ENCODE measurements at places on chromosomes 4 and X.

- no peak for DNase-seq
Measured at GRCh38 chr4:104693601-104694201, 199.0 kb upstream of the CXXC4 start.

DNA sequence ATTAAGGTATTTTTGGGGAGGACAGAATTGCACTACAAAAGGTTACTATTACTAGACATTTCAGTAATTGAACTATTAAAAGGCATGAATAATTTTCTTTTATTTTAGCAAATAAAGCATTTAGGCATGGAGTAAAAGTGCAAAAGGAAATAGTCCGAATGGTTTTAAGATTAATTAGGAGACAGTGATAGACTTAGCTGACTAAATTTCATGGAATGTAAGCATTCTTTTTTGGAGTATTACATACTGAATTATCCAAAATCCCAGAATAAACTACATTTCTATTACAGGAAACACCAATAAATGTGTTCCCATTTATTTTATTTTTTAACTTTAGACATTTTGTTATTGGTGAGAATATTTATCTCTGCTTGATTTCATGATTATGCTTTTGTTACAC lies 30.7 kb upstream of the MAP9 start:
- no peak for DNase-seq

DNA sequence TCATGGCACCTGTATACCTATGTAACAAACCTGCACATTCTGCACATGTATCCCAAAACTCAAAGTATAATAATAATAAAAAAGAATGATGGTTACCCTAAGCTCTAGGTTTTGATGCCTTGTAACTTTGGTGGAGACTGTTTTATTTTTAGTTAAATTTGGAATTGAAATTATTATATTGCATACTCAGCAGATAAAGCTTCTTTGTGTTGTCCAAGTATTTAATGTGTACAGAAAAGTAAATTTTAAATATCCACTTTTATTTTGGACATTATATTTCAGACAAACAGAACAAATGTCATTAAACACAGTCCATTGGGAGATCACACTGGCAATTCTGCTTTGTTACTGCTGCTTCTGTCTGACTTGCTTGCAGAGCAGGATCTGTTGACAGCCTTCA lies 684.5 kb upstream of the CT83 start:
- no peak for DNase-seq

GRCh38 chr4:41144812-41145211 lies 69.5 kb downstream of the APBB2 start:
- no peak for DNase-seq

GRCh38 chrX:124341396-124342132 lies 4.8 kb upstream of the SH2D1A start:
- no peak for DNase-seq

DNA sequence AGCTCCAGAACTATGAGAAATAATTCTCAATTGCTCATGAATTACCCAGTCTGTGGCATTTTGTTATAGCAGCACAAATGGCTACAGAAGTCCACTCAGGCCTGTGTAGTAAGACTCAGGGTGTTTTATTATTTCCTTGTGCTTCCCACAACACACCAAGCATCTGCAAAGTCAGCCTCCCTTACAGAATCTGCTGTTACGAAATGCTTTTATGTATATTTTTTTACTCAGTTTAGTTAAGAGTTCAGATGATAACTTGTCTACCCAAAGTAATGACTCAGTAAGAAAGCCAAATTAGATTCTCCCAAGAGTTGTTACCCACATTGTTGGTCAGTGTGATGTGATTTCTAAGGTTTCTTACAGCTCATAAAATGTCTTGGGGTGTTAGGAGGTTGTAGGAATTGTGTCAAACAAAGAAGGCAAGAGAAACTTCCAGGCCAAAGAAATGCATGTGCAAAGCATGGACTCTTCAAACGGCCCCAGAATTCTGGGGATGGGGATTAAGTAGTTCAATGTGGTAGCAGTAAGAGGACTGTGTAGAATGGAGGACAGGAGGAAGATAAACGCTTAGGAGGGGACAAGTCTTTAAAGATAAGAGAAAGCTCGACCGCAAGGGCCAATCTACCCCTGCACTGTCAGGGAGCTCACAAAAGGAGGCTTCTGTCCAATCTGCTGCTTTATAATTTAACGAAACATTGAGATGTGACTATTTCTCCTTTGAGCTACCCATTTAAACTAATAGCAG lies 35.4 kb upstream of the TMEM184C start:
- no peak for DNase-seq

DNA sequence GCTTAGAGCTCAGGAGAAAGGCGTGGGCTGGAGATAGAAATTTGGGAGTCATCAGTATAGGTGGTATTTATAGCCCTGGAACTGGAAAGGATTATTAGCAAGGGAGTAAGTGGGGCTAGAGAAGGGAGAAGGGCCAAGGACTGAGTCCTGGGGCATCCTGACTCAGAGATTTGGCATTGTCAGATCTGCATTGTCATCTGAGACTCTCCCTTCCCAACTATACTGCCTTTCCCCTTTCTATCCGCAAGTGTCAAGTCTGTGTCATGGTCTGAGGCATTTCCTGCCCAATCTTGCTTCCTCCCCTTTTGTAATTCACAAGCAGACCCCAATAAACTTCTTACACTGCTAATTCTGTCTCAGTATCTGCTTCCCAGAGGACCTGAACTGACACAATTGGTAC lies 24.4 kb upstream of the SLC25A43 start:
- no peak for DNase-seq

- no peak for DNase-seq
Measured at GRCh38 chrX:25869761-25870160, 268.4 kb upstream of the MAGEB18 start.

DNA sequence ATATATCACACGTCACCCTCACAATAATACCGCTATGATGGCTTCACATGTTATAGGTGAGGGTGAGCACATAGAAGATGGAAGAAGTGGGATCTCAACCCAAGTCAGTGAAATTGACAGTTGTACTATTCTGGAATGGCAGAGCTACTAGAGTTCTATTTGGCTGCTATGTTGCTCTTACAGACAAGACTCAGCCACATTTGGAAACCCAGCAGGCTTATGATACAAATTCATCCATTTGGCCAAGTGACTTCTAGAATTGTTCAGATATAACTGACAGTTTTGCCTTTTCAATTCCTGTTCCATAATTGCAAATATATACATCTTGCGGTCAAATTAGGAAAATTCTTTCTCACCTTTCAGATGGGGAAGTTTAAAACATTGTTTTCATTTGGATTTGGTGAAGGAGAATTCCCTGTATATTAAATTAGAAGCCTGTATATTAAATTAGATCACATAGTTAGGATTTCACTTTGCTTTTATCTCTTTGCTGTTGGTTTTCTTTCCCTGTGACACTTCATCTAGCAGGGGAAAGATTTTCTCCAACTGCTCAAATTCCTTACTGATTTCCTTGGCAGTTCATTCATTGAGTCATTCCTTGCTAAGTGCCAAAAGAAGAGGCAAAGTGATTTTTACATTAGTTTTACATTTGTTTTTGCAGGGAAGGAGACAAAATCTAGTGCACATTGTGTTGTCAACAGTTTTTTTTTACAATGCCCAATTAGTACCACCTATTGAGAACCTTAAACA lies 120.6 kb upstream of the TBC1D9 start:
- DNase-seq, result no peak

DNA sequence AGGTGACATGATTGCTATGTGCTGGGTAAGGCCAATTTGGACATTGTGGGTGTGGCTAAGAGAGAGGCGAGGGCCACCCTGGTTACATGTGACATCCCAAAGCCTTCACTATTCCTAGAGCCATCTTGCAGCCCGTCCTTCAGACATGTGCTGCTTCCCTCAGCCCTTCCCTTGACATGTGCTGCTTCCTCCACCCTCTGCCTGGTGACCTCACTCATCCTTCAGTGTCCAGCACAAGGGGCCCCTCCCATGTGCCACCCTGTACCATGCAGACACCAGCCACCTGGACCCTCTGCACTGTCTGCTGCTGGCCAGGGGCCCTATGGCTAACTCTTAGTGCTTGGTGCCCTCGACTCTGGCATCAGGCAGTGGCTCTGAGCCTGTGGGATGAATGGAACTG lies 27.4 kb downstream of the ADRA2C start:
- no peak for DNase-seq

DNA sequence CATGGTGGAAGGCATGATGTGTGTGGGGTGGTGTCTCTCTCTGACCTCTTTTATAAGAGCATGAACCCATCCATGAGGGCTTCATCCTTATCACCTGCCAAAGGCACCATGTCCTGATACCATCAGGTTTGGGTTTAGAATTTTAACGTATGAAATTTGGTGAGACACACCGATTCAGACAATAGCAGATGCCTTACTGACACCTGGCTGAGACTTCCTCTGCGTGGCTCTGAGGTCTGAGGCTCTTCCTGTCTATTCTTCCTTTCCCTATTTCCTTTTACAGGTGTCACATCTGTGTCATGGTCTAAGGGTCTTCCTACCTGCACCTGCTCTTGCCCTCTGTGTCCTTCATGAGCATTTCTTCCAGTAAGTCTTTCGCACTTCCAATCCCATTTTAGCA lies 320.7 kb upstream of the CLNK start:
- DNase-seq, result no peak

DNA sequence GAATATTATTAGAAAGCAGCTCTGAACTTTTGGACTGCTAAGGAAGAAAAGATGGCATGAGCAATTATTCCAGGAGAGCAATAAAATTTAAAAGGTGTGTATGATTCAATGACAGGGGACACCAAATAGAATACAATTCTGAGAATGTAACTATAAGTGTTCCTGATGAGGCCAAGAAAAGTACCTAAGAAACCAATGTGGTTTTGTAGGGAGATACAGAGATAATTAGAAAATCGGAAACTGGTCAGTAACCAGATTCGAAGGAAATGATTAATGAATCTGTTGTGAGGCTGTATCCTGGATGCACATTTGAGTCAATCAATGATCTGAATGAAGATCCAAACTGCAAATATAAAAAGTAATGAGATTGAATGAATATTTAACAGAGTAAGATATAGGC lies 6.0 kb downstream of the NOA1 start:
- DNase-seq, result no peak

- DNase-seq, result no peak
Measured at GRCh38 chrX:1809581-1809980, 194.7 kb downstream of the ASMT start.

DNA sequence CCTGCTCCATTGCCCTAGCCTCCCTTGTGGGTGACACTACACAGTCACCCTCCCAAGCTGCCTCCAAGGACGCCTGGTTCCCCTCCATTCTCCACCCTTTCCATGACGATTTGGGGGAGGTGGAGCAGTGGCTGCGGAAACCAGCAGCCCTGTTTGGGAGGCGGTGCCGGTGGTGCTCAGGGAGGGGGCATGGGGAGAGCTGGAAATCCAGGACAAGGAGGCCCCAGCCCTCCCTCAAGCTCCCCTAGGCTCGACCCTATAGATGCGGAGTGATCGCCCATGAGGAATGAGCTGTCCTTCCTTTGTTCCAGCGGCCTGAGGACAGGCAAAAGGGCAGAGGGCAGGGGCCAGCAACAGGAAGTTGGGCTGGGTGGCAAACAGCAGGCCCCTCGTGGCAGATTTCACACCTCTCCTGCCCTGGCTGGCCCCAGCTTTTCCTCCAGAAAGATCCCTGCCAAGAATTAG lies 3.6 kb upstream of the RENBP start:
- no peak for DNase-seq

- no peak for DNase-seq
Measured at GRCh38 chr4:112748352-112748878, 111.5 kb downstream of the LARP7 start.

DNA sequence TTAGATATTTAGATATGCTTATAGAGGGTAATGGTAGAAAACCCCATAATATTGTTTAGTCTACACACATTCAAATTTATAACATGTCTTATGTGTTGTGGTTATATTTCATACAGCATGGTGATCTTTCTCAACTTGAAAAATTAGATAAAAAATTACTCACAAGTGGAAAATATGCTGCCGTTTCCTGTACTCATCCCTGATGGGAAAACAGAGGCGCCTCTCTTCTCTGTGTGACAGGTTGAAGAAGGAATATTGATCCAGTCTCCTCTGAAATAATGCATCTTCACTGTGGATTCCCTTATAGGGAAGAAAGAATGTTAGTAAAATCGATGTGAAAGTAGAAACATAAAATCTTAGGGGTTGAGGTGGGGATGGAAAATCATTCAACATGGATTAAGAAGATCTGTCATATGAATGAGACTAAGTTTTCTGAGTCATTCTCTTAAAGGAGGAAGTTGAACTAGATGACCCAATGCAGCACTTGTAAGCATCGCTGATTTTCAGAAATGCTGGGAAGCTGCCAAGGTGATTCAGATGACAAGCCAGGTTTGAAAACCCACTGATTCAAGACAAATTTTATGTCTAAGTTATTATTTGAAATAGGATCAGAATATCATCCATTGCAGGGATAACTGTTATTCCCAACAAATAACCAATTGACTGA lies 70.7 kb downstream of the ANKRD50 start:
- no peak for DNase-seq

GRCh38 chr4:129377131-129377845 lies 281.3 kb downstream of the C4orf33 start:
- no peak for DNase-seq

DNA sequence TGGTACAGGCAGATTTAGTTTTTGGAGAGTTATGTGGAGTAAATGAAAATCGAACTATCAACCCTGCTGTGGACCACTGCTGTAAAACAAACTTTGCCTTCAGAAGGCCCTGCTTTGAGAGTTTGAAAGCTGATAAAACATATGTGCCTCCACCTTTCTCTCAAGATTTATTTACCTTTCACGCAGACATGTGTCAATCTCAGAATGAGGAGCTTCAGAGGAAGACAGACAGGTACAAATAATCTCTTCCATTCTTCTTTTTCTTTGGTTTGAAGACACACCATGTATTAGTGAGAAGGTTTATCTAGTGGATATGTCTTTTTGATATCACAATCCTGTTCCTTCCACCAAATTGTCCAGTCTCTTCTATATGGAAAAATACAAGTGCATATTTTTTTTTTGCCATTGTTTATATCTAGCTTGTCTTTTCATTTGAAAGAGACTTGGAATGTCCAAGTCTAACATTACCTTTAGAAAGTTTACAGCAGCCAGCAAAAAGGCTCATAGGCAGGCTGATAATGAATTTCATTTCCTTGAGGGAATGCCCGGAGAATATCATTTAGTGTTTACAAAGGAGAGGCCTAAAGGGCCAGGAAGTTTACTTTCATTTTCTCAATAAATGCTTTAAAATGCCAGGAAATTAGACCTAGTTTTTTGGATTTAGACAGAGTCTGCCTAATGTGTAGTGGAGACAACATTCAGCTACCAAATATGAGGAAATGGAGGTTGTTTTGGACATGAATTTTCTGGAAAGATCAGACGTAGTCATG lies 18.6 kb downstream of the AFM start:
- DNase-seq, result no peak
